ENCODE measurements at places on chromosomes 12 and 14.

DNA sequence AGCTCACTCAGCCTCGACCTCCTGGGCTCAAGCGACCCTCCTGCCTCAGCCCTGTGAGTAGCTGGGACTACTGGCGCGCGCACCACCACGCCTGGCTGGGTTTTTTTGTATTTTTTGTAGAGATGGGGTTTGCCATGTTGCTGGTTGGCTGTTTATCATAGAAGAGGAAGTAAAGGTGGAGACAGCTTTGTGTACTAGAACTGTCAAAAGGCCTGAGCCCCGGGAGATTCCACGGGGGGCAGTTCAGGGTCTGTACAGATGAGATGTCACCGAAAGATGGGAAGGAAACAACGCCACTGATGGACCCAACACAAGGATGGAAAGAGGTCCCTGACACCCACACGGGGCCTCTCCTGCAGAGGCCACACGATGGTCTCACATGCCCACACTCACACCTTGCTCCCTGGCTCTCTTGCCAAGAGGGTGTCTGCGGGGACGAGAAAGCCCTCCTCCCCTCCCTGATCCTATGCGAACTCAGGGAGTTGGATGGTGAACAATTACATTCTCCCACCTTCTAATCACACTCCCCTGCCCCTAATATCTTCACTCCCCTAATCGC lies 66.6 kb downstream of the KDM2B start:
- DNase-seq: no peak

GRCh38 chr12:85569261-85569660 lies 266.9 kb downstream of the RASSF9 start:
- DNase-seq: peak; percentile 71

- no peak for DNase-seq
These were observed 8.4 kb downstream of the ZC2HC1C start for GRCh38 chr14:75077794-75078193.

DNA sequence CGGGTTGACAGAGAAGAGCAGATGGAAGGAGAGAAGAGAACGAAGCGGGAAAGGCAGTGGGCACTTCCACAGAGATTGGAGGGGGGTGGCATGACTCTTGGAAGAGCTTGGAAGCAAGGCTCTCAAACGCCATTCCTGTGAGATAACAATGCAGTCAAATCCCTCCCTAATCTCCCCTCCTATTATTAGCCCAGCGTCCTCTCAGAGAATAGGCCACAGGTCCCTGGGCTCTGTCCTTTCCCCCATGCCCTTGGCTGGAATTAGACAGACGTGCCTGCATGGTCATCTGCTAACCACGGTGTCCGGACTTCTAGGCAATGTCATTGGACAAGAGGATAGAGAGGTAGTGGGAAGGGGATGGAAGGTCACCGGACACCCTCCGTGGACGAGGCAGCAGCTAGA lies 8.0 kb upstream of the MYH7 start:
- DNase-seq: no peak

DNA sequence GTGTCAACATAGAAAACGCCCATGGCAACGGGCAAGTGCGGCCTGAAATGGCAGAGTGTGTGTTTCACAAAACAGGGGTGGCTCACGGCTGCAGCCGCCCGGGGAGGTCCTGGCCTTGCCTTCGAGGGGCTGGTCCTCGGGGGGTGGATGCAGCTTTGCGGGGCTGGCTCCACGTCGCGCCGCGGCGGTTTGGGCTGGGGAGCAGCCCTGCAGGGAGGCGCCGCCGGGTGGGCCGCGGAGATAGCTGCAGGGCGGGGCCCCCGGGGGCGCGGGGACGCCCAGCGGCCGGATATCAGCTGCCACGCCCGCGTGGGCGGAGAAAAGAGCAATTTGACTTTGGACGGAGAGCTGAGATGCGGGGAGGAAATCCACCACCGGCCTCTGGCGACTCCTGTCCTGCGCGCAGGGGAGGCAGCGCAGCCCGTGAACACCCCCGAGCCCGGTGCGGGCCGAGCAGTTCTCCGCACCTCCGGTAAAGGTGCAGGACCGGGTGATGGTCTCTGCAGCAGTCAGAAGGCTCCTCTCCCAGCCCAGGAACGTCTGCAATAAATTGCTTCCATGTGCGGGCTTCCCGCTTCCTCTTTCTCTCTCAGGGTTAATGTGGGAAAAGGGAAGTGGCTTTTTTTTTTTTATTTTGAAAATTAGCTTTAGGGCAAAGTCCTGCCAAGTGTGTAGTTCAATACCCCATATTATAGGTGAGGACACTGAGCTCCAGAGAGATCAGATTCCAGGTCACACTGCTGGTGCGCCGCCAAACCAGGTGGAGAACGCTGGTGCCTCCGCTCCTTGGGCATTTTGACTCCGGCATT lies 110.5 kb downstream of the ARF6 start:
- peak; percentile 53 for DNase-seq

DNA sequence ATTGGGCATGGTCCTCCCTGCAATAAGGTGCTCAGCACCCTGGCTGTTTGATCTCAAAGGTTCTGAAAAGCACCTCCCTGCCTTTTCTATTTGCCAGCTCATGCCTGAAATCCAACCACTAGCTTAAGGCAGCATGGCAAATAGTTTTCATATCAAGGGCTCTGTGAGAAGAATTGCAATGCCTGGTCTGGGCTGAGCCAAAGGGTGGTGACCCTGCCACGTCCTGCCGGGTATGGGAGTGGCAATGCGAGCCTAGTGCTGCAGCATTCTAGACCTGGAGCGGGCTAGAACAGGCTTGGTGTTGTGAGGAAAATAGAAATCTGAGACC lies 2.3 kb upstream of the SCNN1A start:
- DNase-seq: no peak

DNA sequence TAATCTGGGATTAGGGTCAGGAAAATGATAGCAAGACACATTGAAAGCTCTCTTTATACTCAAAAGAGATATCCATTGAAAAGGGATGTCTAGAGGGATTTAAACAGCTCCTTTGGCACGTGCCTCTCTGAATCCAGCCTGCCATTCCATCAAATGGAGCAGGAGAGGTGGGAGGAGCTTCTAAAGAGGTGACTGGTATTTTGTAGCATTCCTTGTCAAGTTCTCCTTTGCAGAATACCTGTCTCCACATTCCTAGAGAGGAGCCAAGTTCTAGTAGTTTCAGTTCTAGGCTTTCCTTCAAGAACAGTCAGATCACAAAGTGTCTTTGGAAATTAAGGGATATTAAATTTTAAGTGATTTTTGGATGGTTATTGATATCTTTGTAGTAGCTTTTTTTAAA lies 25.4 kb upstream of the PLEKHD1 start:
- DNase-seq: peak; percentile 3

DNA sequence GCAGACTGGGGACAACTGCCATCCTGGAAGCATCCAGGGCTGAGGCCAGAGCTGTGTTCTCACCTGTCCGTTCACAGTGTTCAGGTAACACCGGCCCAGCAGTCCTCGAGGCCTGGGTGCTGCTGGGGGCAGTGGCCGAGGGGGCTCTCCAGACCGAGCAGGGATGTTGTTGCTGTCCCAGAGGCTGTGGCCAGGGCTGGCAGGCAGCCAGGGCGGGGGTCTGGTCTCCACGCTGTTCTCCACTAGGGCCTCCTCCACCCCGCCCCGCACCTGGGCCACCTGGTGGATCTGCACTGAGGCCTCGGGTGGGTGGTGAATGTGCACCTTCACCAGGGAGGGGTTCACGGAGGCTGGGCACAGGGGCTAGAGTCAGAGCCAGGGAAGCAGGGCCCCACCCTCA lies 57.4 kb downstream of the ISCA2 start:
- DNase-seq: no peak

- DNase-seq: no peak
These were observed 20.4 kb downstream of the KRT18 start for GRCh38 chr12:52969166-52969795.
